ENCODE measurements at places on chromosomes 11 and 22. TPM values are rescaled to one million over a fixed set of nuclear protein-coding genes. Genes with fewer than 3 reads are reported as not detected.

GRCh38 chr11:811446-812245 is 1.9 kb downstream of the RPLP2 start:
- no peak for DNase-seq

Gene DTX4
- total RNA-seq: 26.3 TPM

DNA sequence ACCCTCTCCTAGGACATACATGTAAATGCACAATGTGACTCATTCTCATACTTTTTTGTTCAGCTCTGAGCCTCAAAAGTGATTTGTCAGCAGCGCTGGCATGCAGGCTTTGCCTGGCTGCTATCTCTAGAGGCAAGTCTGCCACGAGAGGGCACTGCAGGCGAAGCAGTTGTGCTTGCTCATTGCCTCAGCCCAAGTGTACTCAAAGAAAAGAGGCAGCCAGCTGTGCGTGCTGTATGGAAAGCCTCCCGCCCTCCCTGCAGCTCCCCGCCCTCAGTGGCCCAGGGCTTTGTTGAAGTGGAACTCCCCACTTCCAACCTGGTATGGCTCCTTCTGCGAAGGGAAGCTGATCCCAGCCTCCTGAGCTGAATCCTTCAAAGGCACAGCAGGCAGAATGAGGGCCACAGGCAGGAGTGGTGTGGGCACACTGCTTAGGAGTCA is 16.3 kb downstream of the SDHAF2 start:
- DNase-seq: peak; percentile 67

DNA sequence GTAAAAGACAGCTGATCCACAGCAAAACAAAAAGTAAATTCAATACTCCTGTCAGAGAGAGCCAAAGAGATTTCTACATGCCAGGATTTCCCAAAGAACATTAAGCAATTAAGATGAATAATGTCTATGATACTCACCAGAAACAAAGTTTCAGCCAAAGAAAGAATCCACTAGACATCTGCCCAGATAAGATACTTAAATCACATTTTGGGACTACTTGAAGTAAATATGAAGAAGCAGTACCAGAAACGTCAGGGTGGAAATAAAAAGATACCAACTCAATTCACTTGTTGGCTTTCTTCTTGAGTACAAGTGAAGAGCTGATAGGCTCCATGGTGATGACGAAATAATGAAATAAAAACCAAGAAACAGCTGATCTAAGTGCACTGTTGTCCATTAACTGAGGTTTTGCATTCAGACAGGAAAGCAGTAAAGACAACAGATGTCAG is 31.6 kb upstream of the ARHGAP32 start:
- DNase-seq: no peak
